NCI-H187 (cell line): ENCODE measurements at places on chromosomes 13 and 19.

GRCh38 chr19:21221693-21222092, 79.9 kb downstream of the ZNF431 start:
- DNase-seq: no peak

DNA sequence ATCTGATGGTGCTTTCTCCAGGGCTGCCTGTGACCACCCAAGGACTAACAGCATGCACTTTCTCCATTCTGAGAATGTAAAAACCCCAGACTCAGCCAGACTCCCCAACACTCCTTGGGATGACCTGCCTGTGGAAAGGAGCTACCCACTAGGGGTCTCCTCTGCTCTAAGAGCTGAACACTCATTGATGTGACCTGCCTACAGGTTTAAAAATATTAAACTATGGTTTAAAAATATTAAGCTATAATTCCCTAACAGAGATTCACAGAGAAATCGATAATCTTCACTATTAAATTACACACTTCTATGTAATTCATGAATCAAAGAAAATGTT, 696.2 kb upstream of the SLITRK5 start:
- no peak for DNase-seq

DNA sequence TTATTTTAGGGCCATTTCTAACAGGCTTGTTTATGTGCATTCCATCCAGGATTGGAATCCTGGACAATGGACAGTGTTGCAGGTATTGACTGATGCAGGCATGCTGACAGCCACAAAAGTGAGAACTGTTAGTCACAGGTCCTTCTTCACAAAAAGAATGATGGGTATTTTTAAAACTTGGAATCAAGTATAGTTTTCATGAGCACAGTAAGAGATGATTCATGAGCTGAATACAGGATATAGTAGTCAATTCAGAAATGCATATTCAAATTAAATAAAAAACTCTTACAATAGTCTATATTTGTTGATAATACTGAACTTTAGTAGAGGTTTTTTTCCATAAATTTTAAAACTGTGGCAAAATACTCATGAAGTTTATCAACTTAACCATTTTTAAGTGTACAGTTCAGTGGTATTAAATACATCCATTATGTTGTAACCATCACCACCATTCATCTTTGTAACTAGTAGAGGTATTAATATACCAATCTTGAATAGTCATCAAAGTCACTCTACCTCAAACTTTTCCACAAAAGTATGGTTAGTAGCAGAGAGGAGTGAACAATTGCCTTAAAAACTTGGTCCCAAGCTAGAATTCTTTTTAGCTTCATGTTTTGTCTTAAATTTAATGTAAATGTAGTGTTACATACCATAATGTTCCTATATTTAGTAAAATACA, 79.5 kb downstream of the KCNRG start:
- no peak for DNase-seq

- DNase-seq: no peak
Observed at GRCh38 chr13:30307971-30308290, 580 bp upstream of the KATNAL1 start.

DNA sequence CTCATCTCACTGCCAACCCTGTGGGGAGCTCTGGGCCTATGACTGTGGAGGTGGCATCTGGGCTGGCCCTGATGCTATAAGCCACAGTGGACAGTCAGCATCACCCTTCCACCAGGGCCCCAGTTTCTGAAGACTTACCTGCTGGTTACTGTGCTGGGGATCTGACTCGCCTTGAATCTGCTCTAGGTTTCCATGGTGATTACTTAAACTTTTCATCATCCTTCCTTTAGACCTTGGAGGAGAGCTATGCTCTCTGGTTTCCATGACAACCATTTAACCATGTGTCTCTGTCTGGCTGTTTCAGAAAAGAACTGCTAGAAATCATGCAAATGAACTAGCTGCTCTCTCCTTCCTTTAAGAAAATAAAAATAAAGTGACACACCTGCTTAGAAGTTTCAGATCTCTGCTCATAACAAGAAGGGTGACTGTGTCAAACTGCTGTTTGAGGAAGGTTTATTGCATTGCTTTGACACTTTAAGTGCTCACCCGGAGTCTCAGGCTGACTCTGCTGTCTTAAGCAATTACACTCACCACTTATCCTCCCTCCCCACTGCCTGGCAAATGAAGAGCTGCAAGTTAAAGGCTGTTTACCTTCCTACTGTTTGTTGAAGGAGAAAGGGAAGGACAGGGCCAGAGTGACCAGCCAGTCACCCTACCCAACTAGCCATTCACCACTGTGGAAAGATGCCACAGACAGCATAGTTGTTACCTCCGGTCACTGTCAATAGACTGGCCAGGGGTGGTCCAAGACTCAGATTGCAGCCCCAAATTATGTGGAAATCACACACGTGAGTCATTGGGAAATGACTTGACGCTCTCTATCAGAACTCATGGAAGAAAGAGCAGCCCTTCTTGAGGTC, 87.6 kb downstream of the HSPH1 start:
- no peak for DNase-seq

DNA sequence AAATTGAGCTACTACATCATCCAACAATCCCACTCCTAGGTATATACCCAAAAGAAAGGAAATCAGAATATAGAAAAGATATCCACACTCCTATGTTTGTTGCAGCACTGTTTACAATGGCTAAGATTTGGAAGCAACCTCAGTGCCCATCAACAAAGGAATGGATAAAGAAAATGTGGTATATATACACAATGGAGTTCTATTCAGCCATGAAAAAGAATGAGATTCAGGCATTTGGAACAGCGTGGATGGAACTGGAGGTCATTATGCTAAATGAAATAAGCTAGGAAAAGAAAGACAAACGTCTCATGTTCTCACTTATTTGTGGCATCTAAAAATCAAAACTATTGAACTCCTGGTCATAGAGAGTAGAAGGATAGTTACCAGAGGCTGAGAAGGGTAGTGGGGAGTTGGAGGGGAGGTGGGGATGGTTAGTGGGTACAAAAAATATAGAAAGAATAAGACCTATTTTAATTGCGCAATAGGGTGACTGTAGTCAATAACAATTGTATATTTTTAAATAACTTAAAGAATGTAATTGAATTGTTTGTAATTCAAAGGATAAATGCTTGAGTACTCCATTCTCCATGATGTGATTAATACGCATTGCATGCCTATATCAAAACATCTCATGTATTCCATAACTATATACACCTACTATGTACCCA, 27.0 kb upstream of the HNRNPA1L2 start:
- DNase-seq: no peak

GRCh38 chr19:39407660-39408391, 1.2 kb downstream of the ZFP36 start:
- DNase-seq: no peak

DNA sequence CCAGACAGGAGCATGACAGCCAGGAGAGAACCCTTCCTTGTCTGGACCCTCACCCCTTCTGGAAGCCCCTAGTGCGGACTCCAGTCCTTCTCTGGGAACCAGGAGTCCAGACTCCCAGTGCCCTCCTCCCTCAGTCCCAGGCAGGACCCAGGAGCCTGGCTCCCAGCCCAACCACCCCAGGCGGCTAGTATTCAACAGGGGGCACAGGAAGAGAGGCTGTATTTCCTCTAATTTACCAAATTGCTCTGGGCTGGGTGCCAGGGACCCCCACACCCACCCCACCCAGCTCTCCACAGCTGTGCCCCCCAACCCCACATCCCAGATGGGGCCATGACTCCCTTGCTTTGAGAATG, 3.3 kb downstream of the GRIN2D start:
- no peak for DNase-seq

DNA sequence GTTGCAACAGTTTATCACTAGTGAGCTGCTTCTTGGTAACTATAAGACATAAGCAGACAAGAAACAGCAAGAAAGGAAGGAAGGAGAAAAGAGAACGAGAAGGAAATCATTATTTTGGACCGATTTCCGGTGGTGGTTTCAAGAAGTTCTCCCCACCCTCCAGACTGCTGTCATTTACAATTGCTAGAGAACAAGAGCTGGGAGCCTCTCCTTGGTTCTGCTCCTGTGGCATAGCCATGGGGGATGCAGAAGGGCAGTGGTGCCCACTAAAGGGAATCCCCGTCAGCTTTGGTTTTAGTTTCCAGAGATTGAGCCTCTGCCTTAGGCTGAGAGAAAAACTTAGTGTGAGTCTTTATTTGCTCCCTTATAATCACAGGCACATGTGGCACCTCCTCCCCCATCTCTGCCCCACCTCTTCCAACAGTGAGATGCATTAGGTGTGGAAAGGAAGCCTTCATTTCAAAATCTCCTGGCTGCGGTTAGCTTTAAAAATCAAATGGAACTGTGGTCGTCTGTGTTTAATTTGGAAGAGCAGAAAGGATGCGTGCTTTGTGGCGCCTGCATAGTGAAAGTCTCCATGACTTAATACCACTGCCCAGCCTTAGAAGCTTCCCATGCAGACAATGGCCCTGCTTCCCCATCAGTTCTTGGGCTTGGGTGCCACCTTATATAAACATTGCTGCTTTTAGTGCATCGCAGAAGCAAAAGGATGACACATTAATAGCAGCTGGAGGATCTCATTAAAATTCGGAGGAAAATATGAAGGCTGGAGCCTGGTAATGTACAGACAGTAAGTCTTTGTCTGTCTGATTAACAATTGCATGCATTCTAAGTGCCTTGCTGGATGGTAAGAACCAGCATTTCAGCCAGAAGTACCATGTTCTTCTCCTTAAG, 25.0 kb downstream of the LRCH1 start:
- no peak for DNase-seq

DNA sequence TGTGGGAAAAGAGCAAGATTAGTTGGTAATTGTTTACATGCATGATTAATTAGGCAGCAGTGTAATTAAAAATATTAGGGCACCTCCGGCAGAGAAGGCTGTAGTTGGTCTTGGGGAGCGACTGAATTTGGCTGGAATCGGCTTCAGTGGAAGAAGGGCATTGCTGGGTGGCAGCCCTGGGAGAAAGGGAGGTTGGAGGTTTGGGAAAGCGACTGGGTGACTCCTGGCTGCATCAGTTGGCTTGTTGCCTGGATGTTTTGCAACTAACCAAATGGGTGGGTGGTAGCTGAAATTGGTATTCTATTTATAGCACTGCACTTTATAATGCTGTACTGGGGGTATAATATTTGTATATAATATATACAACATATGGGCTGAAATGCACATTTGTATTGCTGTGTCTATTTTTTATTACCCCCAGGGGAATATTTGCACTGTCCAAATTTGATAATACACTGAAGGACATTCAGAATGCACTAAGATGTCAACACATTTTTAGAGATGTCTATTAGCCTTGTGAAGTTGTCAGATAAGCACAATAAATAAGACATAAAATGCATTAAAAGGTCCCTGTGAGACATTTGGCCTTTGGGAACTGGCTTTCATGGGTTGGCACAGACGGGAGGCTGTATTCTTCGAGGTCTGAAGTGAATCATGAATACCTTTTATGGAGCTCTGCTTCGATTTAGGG, 1.7 kb downstream of the B3GLCT start:
- DNase-seq: no peak

DNA sequence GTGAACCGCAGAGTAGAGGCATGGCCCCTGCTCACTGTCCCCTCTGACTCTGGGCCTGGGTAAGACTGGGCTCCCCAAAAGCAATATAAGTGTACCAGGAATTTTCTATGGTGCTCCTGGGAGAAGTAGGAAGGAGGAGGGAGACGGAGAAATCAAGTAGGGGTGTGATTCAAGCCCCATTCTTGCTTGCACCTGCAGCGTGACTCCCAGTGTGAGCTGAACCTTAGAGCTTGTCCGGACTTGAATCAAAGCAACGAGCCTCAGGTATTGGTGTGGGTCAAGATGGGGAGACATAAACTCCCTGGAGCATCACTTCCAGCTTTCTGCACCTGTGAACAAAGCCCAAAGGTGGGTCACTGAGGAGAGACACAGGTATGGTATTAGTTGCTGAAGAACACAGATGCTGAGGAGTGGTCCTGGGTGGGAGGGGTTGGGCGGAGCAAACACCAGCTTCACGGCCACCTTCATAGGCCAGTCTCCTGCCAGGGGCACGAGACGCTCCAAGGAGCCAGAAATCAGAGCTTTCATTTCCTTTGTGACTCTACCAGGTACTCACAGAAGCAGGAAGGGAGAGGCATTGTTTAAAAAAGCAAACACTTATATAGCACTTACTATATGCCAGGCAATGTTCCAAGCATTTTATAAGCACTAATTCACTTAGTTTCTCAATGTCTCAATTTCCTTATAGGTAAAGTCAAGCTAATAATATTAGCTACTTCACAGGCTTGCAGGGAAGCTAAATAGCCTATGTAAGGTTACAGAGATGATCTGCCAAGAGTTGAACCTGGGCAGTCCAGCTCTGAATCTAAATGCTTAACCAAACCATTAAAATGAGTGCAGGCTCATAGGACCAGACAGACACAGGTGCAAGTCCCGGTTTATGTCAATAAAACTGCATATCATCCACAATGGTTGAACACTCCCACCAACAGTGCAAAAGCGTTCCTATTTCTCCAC, 775.3 kb downstream of the UQCRFS1 start:
- no peak for DNase-seq

GRCh38 chr19:37505958-37506386, 767 bp upstream of the ZNF793 start:
- no peak for DNase-seq
